ENCODE measurements at places on chromosomes 6 and 20. TPM values are rescaled to one million over a fixed set of nuclear protein-coding genes. Genes with fewer than 3 reads are reported as not detected.

DNA sequence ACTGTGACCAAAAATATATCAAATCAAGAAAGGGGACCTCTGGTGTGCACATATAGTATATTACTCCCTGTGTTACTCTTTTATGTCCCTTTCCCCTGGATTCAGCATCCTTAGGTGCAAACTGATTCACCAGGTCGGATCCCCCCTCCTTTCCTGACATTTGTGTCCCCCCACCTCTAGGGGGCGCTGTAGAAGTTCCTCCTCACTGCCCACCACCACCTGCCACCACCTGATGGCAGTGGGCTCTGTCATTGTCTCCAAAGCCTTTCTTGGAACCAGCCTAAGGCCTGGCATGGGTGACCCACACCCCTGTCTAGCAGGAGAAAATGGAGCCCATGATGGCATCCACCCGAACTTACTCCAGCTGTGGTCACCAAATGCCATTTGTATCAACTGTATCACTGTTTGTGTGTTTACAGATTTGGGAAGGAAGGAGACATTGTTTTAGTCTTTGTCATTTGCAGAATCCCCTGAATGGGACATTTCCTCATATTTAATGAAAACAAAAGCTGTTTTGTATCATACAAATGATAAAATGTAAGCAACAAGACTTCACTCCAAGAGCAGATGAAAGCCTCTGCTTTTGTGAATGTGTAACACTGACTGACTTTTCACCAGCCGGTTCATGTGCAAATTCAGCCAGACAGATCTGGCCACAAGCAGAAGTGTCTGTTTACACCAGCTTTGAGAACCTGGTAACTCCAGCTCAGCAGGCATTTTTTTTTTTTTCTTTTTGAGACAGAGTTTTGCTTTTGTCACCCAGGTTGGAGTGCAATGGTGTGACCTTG lies 66.2 kb downstream of the ARMC2 start:
- H3K27ac ChIP-seq, result no peak overlapping the region
- no peaks in the 10 kb centered on the region for H3K27me3 ChIP-seq
- DNase-seq, result no peak
- H3K36me3 ChIP-seq, result no peaks in the 10 kb centered on the region
- no peaks in the 10 kb centered on the region for H3K4me1 ChIP-seq

KCNB1 gene
- total RNA-seq, result 2.6 TPM

DNA sequence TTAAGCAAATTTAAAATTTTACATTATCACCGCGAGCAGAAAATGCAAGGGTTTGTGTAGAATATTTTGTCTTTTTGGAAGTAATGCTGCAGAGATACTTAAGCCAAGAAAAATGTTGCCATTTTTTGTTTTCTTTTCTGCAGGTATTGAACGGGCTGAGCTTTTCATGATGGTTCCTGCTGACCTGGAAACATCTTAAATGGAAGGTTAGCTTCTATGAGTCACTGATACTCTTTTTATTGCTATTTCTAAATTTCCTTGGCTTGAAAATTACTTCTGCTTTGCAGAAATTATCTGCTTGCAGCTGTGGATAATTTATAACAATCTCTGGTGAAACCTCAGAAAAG lies 12.7 kb downstream of the SYTL3 start:
- no peaks in the 10 kb centered on the region for H3K36me3 ChIP-seq
- peaks cover 3% of the 10 kb centered on the region for H3K4me1 ChIP-seq
- no peaks in the 10 kb centered on the region for H3K27me3 ChIP-seq

TSPO2 gene
- not detected for total RNA-seq
